Activated CD8-positive, alpha-beta memory T cell treated with anti-CD3 and anti-CD28 coated beads, Interleukin-2, amount 10 ng/mL, durations not matched to agents 7 days and 5 days (primary cell): ENCODE measurements at places on chromosomes 11 and 22. TPM values are rescaled to one million over a fixed set of nuclear protein-coding genes. Genes with fewer than 3 reads are reported as not detected.

Gene MMP10
- total RNA-seq = not detected

Gene RSF1
- 49.4 TPM for total RNA-seq

Gene ISX
- total RNA-seq = not detected

DNA sequence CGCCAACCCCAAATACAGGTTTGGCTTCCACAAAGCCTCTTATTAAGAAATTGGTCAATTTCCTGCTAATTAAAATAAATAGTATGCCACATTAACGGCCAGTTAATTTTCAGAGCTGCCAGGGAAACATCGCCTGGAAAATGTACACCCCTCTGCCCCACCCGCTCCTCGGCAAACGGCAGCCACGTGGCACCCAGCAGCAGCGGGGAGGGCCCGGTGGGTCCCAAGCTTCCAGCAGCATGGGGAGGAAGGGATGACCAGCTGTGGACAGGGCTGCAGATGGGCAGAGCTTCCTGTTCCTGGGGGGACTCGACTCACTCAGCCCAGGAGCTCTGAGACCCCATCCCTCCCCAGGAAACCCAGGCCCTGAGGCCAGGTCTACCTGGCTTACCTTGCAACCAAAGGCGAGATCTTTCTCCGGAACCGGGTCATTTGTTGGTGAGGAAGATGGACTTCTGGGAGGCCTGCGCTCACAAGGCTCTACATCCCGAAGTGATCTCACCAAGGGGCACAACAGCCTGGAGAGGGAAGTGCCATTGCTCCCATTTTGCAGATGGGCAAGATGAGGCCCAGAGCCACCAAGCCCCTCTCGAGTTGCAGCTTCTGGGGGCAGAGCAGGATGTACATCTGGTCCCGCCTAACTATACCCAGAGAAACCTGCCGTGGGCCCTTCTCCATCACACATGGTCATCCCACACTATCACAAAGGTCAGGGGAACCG is 68.3 kb downstream of the IGLL1 start:
- DNase-seq = no peak

DNA sequence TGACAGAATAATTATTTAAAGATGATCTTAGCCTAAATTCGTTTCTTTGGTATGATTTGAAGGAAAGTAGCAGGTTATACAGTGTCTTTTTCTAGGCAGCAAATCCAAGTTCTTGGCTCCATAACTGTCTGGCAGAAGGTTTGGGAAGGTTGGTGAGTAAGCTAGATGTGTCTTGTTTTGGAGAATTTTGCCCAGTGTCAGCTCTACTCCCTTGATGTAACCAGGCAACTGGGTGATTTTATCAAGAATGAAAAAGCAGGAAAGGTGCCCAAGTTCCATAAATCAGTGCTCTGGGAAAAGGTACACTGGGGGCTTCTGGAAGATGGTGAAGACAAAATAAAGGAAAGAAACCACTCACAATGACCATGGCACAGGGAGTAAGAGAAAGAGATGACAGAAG is 71.5 kb upstream of the USP47 start:
- DNase-seq = no peak

DNA sequence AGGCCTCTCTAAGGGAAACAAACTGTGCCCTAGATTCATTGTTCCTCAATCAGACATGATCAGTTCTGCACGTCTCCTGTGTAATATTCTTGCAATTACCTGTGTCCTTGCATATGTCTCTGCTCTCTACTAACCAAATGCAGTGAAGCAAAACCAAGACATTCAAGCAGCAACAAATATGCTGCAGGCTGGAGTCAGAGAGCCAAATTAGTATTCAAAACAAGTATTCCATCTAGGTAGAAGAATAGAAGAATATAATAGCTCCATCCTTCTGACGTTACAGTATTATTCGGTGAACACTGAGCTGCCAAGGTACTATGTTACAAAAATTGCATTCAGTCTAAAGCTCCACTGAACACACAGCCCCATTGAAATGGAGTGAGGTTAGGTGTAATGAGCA is 51.8 kb downstream of the SLN start:
- no peak for DNase-seq

- DNase-seq = no peak
These were observed 187.4 kb downstream of the MN1 start for GRCh38 chr22:27614006-27614649.

DNA sequence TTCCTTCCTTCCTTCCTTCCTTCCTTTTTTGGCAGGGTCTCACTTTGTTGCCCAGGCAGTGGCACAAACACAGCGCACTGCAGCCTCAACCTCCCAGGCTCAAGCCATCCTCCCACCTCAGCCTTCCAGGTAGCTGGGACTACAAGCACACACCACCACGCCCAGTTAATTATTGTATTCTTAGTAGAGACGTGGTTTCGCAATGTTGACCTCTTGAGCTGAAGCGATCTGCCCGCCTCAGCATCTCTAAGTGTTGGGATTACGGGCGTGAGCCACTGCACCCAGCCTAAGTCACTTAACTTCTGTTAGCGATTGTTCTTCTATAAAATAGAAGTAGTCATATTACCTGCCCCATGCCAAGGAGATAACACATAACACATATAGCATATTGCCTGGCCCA is 2.8 kb upstream of the SYTL2 start:
- DNase-seq = no peak
